CD4-positive, alpha-beta T cell treated with Interferon gamma for 1 hour (primary cell): ENCODE measurements at places on chromosomes 13 and 19.

GRCh38 chr13:27398360-27398759 is 26.1 kb upstream of the GTF3A start:
- DNase-seq = no peak

DNA sequence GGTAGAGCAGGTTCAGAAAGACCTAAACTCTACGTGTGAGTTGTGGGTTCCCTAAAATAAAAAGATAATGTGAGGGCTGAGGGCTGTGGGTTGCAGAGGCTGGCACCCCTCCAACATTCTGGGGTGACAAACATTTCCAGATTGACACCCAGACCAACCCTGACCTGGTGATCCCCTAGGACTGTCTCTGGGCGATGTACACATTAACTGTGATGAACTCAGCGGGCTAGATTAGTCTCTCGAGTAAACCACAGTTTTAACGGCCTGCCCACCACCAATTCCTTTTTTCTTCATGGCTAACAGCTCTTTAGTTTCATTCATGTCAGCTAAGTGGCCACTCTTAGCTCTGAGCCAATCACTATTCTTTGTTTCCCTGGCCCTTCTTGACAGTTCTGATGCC is 24.8 kb downstream of the SIAH3 start:
- DNase-seq = no peak

DNA sequence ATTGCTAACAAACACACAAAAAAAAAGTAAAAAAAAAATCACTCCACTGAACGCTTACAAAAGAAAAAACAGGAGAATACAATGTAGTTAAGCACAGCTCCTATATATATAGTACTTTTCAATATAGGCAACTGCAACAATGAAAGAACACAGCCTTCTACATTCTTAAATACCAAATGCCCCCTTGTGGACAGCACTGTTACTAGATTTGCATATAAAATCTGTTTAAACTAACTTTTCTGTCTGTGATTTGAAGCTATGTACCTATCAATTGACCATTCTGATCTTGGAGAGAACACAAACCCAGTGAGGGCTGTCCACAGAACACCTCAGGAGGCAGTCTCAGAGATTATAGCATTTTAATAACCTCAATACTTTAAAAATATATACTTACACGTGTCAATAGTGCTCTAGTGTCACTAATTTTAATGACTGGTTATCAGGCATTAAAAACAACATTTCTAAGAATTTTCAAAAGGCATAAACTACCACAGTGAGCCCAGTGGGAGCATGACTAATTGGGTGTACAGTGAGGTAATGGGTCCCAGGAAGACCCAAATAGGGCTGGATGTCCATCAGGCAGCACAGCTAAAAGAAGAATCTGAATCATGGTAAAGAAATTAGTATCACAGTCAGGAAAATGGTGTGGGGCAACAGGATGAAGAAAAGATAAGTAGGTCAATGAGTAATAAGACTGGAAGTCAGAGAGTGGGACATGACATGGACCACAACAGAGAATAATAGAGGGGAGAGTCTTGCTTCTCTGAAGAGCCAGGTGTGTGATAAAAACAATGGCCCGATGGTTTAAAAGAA is 22.2 kb downstream of the CCDC169 start:
- DNase-seq = no peak

DNA sequence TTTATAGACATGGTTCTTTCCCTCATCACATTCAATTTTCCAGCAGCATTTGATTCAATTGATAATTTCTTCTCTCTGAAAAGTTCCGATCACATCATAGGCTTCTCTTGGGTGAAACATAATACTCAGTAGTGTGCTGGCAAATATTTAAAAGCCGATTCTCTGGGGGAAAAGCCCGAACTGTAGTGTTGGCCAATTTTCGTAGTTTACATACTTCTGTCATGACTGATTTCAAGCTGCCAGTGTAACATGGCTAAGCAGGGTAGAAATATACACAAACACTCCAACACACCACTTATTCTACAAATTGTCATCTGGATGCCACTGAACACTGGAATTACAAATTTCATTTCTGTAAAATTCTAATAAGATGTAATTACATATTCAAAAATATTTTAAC is 56.1 kb upstream of the FREM2 start:
- DNase-seq = no peak

GRCh38 chr13:110454956-110455355 is 106.6 kb downstream of the RAB20 start:
- no peak for DNase-seq

- DNase-seq = no peak
Observed at GRCh38 chr13:111912991-111913760, 153.8 kb upstream of the SOX1 start.

DNA sequence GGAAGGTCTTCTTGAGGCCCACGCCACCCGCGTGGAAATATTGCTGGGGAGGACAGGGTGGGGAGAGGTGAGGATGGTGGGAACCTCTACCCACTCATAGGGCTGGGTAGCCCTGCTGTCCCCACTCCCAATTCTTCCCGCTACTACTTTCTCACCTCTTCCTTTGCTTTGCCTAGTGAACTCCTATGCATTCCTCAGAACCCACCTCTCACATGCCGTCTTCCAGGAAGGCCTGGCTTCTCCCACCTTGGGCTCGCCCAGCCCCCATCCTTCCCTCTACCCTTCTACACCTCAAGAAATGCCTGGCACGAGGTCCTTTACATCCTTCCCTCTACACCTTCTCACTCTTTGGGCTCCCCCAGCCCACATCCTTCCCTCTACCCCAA is 62.4 kb downstream of the COLGALT1 start:
- DNase-seq = no peak
